ENCODE measurements at places on chromosomes 5 and 9.

- DNase-seq = no peak
Observed at GRCh38 chr9:131273856-131274673, 2.2 kb downstream of the FAM78A start.

DNA sequence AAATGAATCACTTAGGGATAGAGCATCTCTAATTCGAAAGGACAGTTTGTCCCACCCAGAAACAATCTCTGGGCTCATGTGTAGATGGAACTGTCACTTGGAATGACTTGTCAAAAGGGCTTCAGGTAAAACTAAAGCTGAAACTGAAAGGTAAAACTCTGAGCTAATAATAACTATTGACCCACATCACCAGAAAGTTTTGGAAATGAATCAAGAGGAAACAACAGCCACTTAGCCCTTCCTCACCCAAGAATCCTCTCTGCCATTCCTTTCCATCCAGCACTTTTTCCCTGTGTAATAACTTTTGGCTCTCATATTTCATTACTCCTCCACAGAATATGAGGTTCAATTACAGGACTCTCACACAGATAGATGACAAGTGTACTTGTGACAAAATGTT is 14.0 kb upstream of the GLRX start:
- DNase-seq = no peak

DNA sequence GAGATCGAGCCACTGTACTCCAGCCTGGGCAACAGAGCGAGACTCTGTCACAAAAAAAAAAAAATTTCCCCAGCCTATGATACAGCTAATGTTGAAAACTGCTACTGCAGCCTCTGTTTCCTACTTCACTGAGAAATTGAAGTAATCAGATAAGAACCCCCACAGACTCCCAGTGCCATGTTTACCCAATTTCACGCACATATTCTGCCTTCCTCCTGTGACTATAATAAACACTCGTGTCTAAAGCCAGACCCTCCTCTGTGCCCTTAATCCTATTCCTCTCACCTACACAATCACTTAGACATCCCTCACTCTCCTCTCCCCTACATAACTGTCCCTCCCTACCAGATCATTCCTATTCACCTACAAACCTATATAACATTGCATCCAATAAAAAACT is 6.4 kb downstream of the ARAP3 start:
- DNase-seq = no peak

DNA sequence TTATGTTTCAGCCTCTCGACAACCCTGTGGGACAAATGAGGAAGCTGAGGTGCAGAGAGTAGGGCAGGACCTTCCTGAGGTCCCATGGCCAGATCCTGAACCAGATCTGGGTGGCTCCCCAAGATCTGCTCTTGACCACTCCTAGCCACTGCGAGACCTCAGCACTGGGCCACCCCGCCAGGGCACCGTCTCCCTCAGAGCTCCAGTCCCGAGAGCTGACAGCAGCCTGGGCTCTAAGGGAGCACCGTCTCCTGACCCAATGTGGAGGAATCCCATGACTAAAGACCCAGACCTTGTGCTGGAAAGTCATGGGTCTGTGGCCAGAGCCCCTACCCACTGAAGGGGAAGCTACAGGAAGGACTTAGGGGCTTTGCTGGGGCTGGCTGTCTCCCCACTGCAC is 4.5 kb upstream of the LMX1B start:
- DNase-seq = no peak

DNA sequence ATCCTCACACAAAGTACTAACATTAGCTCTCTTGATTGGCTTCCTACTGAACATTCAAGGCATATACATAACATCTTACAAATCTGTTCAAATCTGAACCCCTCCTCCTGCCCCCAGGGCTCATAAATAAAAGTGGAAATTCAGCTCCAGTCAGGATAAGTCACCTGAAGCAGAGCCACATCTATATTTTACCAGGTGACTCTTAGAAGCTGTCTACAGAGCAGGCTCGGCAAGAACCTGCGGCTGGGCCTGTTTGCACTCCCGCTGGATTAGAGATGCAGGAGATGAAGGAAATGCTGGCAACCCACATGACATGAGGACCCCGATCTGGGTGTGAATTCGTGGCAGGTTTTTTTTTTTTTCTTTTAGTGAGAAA is 3.0 kb upstream of the CPLX2 start:
- no peak for DNase-seq

GRCh38 chr5:124419531-124419930 is 326.9 kb downstream of the ZNF608 start:
- no peak for DNase-seq

DNA sequence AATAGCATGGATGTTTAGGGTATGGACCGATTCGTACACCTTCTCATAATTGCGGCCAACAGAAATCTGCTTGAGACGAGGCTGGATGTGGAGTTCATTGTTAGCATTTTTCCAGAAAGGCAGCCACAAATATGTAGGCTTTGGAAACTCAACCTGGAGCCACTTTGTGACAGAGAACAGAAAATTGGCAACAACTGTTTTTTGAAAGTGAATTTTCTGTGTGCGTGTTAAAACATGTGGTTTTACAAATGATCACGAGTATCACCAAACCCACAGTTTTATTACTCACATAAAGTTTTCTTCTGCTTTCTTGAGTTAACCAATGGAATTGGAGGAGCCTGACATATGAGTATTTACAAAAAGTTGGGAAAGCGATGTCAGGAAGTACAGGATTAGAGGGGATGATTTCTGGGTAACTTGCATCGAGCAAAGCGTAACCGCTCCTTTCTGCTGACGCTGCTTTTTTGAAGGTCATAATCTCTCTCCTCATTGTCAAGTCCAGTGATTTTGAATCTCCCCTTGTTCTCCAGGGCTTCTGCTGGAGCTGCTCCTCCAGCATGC is 138.5 kb upstream of the TAF11L2 start:
- no peak for DNase-seq

GRCh38 chr9:22079873-22080341 is 70.8 kb upstream of the CDKN2B start:
- no peak for DNase-seq

DNA sequence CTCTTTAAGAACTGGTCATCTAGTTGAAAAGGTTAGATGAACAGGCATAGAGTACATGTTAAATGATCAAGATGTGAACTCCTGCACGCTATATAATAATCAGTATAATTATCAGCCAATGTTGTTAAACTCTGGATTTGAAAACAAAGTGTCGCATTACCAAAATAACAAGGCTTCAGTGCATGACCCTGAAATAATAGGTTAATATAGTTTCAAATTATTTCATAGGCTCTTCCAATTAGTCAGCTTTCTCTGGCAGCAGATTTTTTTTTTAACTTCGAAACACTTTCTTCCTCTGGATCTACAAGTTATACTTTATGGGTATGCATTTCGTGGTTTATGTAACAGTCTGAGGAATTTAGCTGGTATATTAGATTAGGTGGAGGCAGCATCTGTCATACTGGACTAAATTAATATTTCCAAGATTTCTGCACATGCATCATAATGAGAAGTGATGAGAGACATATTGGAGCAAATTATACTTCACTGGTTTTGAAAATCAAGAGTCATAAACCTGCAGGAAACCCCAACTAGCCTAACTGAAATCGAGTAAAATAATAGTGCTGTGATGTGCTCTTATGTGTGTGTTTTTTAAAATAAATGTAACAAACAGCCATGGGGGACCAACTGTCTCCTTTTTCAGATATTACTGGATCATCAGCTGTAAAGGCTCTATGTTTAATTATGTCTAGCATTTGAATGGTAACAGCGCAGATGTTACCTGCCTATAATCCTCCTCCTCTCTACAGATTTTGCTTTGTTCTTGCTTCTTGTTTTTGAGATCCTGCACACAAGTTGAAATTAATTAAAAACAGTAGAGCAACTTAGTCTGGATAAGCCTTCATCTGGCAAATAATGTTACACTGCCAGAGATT is 85.9 kb upstream of the CKMT2 start:
- no peak for DNase-seq
